ENCODE measurements at places on chromosomes 12 and 14.

- DNase-seq: no peak
These were observed 99.6 kb upstream of the HECTD1 start for GRCh38 chr14:31307198-31307597.

DNA sequence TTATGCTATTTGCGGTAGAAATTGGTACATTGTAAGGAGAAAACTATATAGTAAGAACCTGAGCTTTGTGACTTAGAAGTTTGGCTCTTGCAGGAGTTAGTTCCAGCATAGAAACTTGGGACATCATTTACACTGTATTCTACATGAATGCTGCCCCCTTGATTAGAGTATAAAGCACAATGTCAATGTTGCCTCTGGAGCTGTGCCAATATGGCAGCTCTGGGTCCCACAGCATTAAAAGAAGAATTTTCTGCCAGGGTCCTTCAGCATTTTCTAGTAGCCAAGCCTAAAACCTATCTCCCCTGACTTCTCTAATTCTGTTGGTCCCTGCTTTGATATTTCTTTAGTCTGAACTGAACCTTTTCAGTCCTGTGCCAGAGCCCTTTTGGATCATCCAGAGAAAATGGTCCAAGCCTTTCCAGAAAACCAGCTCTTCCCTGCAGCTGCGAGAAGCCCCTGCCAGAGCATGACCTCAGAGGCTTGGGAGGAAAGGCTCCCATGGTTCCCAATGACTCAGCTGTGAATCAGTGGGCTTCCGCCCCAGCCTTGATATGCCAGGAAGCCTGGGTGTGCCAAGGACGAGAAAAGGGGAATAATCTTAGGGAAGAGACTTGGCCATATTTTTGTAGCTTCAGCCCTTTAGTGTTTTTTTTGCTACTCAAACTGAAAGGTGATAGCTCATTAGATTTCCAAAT lies 43.2 kb downstream of the PLEKHG7 start:
- no peak for DNase-seq

GRCh38 chr14:67426983-67427606 lies 15.1 kb upstream of the PLEK2 start:
- peak; percentile 50 for DNase-seq

- DNase-seq: no peak
These were observed 36.7 kb upstream of the LGALS3 start for GRCh38 chr14:55092341-55092740.

- DNase-seq: no peak
These were observed 51.0 kb downstream of the KANSL2 start for GRCh38 chr12:48631071-48631470.

DNA sequence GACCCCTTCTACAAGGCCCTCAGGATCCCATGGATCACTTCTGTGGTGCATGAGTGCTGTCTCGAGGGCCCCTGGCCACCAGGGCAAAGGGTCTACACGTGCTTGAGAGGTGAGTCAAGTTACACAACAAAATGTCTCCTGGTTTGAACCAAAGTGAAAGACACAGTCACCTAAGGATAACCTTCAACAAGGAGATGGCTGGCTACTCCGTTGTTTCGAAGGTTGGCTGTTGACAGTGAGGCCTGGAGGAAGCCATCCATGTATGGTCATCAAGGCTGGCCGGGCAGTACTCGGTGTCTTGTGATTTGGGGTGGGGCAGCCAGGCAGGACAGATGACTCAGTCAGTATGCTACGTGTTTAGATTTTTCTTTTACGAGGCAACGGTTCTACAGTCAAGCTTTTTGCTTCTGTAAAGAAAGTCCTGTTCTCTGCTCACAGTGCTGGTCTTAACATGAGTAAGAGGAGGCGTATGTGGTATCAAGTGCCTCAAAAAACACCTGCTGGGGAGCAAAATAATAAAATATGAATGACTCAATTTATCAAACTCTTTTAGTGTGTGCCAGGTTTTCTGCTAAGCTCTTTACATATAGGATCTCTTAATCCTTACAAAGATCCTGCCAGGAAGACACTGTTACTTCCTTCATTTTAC lies 18.0 kb upstream of the NT5DC3 start:
- no peak for DNase-seq

DNA sequence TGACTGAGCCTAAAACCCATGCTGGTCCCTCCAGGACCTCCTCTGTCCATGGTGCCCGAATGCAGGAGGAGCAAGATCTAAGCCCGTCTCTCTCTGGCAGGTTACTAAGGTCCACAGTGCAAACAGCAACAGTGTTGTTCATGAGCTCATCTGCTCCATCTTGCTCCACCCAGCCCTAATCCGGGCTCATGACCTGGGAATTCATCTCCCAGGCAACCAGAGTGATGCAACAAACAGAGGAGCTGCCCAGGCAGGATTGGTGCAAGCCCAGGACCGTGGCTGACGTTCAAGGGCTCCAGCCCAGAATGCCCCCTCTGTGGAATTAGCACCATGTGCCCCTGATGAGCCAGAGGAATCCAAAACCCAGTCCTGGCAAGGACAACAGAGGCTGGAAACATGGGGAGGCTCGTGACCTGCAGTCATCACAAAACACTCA lies 29.9 kb downstream of the HSPB8 start:
- no peak for DNase-seq

GRCh38 chr12:131390412-131391334 lies 320.2 kb upstream of the SFSWAP start:
- no peak for DNase-seq
